CD4-positive, alpha-beta memory T cell (primary cell): ENCODE measurements at places on chromosomes 11 and 22.

DNA sequence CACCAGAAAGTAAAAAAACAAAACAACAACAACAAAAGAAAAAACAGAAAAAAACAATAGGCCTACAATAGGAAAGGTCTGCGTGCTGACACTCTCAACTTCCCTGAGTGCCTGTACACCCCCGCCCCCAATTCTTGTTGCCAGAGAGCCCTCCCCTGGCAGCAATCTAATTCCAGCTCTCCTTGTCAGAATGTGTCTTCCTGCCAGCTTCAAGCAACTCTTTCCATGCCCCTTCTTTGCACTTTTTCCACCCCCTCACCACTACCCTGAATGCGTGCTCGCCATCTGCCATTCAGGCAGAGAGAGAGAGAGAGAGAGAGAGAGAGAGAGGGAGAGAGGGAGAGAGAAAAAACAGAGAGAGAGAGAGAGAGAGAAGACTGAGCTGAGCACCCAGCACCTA, 245.0 kb downstream of the KIRREL3 start:
- no peaks in the 10 kb centered on the region for H3K36me3 ChIP-seq
- no peaks in the 10 kb centered on the region for H3K4me1 ChIP-seq
- no peak overlapping the region for H3K4me3 ChIP-seq
- no peak overlapping the region for H3K27ac ChIP-seq
- DNase-seq = no peak
- no peaks in the 10 kb centered on the region for H3K27me3 ChIP-seq

- H3K36me3 ChIP-seq = no peaks in the 10 kb centered on the region
- no peaks in the 10 kb centered on the region for H3K27me3 ChIP-seq
- H3K27ac ChIP-seq = no peak overlapping the region
- no peak for DNase-seq
- H3K4me1 ChIP-seq = no peaks in the 10 kb centered on the region
These were observed 62.1 kb upstream of the NUP50 start for GRCh38 chr22:45101515-45102227.

DNA sequence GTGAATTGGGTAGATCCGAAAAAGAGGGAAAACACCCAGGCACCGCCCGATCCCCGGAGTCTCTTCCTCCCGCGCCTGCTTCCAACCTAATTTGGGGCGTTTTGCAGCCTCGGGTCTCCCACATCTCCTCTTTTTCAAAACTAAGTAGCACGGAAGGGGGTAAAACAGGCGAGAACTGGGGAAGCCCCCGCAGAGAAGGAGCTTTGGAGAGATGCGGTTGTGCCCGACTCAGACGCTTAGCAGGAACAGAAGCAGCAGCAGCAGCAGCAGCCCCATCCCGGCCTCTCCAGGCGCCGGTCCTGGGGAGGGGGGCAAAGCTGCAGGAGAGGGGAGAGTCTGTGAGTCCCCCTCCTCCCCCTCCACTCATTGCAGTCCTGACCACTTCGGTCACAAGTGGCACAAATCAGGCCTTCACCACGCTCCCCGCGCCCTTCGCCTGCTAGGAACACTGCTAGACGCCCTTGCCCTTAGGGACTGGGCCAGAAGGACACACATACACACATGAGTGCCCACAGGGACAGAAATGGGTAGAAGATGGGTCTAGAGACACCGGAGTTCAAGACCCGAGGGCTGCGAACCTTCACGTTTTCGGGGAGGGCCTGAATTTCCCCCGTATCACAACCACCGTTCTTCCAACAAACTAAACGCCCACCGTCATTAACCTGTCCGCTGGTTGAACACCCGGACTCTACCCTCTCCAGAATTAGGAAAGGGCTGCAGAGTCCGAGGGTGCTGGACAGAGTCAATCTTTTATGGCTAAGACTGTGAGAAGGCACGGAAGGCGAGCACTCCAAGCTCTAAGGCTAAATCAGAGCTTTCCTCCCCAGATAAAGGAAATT, 98.3 kb upstream of the HSD17B12 start:
- H3K27me3 ChIP-seq = peaks cover 38% of the 10 kb centered on the region
- peaks cover 15% of the 10 kb centered on the region for H3K4me1 ChIP-seq
- no peak overlapping the region for H3K27ac ChIP-seq
- DNase-seq = no peak

GRCh38 chr22:37198258-37199102, 10.4 kb upstream of the C1QTNF6 start:
- H3K27ac ChIP-seq = peak overlapping the region; percentile 93
- DNase-seq = peak; percentile 84
- H3K27me3 ChIP-seq = no peaks in the 10 kb centered on the region
- no peaks in the 10 kb centered on the region for H3K36me3 ChIP-seq
- peaks cover 46% of the 10 kb centered on the region for H3K4me1 ChIP-seq
- H3K4me3 ChIP-seq = peak overlapping the region; percentile 57

GRCh38 chr22:50112151-50113118, 22.6 kb downstream of the MOV10L1 start:
- no peak for DNase-seq
- no peak overlapping the region for H3K4me3 ChIP-seq
- no peaks in the 10 kb centered on the region for H3K27me3 ChIP-seq
- no peak overlapping the region for H3K27ac ChIP-seq
- peaks cover 5% of the 10 kb centered on the region for H3K4me1 ChIP-seq

- H3K27ac ChIP-seq = no peak overlapping the region
- no peak overlapping the region for H3K4me3 ChIP-seq
- H3K27me3 ChIP-seq = no peaks in the 10 kb centered on the region
These were observed 4.5 kb downstream of the TUBA8 start for GRCh38 chr22:18114976-18115652.

GRCh38 chr11:96105197-96105895, 181.4 kb upstream of the MTMR2 start:
- no peaks in the 10 kb centered on the region for H3K27me3 ChIP-seq
- no peaks in the 10 kb centered on the region for H3K36me3 ChIP-seq
- no peak overlapping the region for H3K27ac ChIP-seq
- peak; percentile 68 for DNase-seq
- H3K4me1 ChIP-seq = peaks cover 37% of the 10 kb centered on the region

- H3K36me3 ChIP-seq = no peaks in the 10 kb centered on the region
- H3K27me3 ChIP-seq = no peaks in the 10 kb centered on the region
These were observed 66.5 kb downstream of the CCDC34 start for GRCh38 chr11:27296497-27296896.

DNA sequence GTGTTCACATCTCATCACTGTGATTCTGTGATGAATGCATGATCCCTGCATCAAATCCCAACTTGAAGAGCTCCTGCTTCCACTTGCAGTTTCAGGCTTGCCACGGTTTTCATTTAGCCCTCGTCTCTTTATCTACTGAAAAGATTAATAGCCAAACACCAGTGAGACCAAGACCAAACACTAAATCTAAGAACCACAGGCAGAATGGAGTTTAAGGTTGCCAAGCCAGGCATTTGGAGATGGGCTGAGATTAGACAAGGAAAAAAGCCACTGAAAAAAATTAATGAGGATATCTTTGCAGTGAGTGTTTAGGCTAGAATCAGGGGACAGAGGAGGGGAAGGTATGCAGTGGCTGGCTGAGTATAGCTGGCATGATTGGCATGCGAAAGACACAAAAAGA, 227.2 kb upstream of the BLID start:
- H3K27me3 ChIP-seq = no peaks in the 10 kb centered on the region
- no peak for DNase-seq
- no peak overlapping the region for H3K27ac ChIP-seq

GRCh38 chr22:19483481-19484244, 3.9 kb downstream of the CDC45 start:
- no peak overlapping the region for H3K27ac ChIP-seq
- H3K4me3 ChIP-seq = no peak overlapping the region
- no peaks in the 10 kb centered on the region for H3K36me3 ChIP-seq
- H3K27me3 ChIP-seq = no peaks in the 10 kb centered on the region
- DNase-seq = no peak

GRCh38 chr11:34749666-34750659, 129.1 kb downstream of the EHF start:
- H3K27ac ChIP-seq = no peak overlapping the region
- H3K4me1 ChIP-seq = no peaks in the 10 kb centered on the region
- H3K36me3 ChIP-seq = no peaks in the 10 kb centered on the region
- no peaks in the 10 kb centered on the region for H3K27me3 ChIP-seq
- no peak for DNase-seq

GRCh38 chr11:41190437-41191082, 268.9 kb downstream of the LRRC4C start:
- no peak overlapping the region for H3K27ac ChIP-seq
- no peaks in the 10 kb centered on the region for H3K4me1 ChIP-seq
- no peaks in the 10 kb centered on the region for H3K27me3 ChIP-seq
- DNase-seq = no peak
- no peak overlapping the region for H3K4me3 ChIP-seq
